ENCODE measurements at places on chromosomes 16 and 17.

DNA sequence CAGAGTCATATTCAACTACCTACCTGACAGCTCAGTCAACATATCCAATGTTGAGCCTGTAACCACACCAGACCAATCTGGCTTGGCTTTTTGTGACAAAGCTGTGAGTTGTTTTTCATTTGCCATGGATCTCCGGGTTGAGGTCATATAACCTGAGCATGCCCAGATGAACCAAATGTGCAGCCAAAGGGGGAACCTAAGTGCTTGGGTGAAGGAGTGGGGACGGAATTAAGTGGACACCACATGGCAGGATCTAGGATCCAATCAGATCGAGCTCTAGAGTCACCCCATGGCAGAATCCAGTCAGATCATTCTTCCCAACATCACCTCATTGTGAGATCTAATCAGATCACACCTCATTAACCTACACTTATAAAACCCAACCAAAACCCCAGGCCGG is 258.6 kb downstream of the PHKB start:
- no peak for DNase-seq

DNA sequence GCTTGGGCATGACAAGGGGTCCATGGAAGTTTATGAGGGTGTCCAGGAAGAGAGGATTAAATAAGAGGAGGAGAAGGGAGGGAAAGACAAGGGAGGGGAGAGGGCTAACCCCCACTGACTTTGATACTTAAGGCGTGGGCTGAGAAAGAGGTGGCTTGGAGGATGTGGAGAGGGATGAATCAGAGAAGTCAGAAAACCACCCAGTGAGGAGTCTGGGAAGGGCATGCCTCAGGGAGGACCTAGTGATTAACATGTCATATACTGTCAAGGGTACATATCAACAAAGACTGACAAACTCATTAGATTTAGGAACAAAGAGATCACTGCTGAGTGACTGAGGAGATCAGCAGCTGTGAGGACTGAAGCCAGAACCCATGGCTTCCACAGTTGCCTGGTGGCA is 145.4 kb downstream of the IRX5 start:
- no peak for DNase-seq

DNA sequence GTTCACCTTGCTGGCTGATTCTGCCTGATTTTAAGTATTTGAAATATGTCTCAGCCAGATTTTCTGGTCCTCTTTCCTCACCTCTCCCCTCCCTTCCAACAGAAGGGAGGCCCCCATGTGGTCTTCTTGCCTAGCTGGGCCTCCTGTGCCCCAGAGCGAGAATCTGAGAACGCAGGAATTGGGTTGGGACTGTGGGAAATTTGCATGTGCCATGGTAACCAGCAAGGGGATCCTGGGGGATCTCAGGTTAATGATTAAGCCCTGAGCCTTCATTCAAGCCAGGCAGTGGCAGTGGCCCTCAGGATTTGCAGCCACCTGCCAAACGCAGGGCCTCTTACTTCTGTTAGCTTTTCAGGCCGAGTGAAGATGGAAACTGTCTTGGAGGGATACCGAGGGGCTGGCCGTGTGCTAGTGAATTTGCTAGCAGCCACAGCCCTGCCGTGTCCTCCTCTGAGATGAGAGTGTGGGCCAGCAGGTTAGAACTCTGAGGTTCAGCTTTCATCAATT is 40.2 kb downstream of the KSR1 start:
- DNase-seq = no peak

GRCh38 chr16:54242199-54242598 is 44.4 kb downstream of the IRX3 start:
- no peak for DNase-seq

- no peak for DNase-seq
Observed at GRCh38 chr17:74746376-74746775, 2.1 kb upstream of the NHERF1 start.

DNA sequence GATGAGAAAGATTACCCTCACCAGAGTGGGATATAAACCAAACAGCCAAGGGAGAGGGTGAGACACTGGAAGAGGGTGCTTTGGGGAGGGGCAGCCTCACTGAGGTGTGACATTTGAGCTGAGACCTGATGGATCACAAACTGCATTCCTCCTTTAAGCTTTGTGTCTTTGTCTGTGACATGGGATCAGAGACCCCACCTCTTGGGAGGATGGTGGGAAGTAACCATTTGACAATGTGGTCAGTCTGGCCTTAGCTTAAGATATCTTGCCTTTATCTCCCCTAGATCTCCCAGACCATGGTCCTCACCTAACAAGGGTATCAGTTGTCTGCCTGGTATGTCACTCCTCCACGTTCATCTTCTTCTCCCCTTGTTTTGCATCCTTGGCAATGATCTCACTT is 163.4 kb downstream of the SHISA9 start:
- DNase-seq = no peak

DNA sequence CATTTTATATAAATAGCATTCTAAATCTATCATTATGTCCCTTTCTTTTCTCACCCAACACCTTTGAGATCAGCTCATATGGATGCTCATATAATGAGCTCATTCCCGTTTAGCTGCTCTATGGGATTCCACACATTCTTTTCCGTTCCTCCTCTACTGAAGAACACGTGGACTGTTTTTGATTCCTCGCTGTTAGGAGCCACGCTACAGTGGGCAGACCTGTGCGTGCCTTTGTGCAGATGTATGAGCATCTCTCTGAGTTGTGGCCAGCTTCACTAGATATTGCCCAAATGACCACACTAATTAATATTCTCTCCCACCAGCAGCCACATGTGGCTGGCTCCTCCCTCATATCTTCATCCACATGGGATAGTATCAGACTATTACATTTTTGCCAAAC is 6.0 kb upstream of the TNFRSF13B start:
- DNase-seq = no peak

DNA sequence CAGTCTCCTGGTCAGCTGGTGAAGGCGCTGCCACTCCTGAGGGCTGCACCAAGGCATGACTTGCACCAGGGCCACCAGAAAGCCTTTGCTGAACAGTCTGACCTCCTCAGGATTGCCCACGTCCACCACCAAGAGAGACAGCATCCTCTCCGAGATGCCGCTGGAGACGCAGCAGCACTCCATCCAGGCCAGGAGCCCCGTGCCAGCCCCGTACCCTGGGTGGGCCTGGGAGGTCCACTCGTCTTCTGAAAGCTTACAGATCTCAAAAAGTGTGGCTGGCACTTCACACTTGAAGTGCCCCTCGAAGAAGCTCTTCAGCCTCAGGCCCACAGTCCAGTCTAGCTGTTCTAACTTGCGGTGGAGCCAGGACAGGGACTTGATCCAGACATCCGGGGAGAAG is 6.7 kb downstream of the GEMIN4 start:
- DNase-seq = no peak

DNA sequence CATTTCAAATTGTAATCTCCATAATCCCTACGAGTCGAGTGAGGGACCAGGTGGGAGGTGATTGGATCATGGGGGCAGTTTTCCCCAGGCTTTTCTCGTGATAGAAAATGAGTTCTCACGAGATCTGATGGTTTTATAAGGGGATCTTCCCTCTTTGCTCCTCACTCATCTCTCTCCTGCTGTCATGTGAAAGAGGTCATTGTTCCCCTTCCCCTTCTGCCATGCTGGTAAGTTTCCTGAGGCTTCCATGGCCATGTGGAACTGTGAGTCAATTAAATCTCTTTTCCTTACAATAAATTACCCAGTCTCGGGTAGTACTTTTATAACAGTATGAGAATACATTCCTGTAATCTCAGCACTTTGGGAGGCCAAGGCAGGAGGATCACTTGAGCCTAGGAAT is 76.7 kb upstream of the MARCHF10 start:
- no peak for DNase-seq

DNA sequence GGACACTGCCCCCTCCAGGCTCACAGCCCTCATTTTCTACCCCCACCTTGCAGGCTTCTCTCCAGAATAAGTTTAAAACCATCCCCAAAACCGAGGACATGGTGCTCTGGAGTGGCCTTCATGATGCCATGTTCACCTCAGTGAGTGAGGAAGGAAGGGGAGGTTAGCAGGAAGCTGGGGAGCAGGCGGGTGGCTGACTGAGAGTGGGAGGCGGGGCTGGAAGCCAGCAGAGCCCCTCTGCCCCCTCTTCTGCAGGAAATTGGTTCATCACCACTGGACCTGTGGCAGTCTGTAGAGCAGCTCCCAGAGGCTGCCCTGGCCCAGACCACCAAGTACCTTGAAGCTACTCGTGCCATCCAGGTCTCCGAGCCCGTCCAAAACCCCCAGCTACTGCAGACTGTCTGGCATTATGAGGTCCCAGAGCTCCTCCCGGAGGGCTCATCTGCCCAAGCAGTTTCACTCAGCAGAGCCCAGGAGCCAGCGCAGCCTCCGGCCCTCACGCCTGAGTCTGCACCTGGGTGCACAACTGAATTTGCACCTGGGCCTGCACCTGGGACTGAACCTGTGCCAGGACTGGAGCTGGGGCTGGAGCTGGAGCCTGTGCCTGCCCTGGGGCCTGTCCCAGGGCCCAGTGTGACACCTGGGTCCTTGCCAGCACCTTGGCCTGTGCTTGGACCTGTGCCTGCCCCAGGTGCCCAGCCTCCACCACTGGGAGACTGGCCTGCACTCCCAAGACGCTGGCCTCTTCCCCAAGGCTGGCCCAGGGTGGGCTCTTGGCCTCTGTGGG is 19.0 kb downstream of the C16orf96 start:
- DNase-seq = no peak

DNA sequence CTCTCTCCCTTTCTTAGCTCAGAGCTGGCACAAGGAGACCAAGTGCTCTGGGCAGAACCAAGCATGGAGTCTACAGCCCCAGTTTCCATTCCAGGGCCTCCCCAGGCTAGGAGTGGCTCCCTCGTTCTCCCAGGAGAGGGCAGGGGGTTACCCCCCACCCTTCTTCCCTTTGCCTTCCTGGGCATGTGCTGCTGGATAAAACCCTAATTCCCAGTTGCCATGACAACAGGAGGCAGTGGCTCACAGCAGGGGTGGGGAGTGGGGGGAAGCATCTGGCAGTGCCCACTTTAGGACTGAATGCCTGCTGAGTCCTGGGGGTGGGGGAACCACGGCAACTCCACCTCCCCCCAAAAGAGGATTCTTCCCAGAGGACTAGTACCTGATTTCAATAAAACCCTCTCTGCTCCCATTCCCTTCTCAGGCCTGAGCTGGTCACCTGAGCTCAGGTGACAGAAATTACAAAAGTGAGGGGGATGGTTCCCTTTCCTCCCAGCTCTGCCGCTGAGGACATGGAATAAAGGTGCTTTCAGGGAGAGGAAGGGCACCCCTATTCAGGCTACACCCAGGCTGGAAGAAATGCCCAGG is 1.8 kb downstream of the MPP2 start:
- no peak for DNase-seq

DNA sequence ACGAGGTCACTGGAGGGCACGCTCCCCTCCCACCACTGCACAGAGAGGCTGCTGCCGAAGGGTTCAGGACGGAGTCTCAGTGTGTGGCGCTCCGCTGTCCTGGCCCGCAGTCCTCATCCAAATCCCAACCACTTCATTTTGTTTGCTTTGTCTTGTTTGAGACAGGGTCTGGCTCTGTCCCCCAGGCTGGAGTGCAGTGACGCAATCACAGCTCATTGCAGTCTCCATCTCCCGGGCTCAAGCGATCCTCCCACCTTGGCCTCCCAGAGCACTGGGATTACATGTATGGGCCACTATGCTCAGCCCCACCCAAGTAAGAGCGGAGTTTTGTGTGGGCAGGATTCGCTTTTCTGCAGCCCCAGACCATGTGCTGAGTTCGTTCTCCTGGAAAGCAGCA is 12.7 kb downstream of the UNKL start:
- DNase-seq = no peak

DNA sequence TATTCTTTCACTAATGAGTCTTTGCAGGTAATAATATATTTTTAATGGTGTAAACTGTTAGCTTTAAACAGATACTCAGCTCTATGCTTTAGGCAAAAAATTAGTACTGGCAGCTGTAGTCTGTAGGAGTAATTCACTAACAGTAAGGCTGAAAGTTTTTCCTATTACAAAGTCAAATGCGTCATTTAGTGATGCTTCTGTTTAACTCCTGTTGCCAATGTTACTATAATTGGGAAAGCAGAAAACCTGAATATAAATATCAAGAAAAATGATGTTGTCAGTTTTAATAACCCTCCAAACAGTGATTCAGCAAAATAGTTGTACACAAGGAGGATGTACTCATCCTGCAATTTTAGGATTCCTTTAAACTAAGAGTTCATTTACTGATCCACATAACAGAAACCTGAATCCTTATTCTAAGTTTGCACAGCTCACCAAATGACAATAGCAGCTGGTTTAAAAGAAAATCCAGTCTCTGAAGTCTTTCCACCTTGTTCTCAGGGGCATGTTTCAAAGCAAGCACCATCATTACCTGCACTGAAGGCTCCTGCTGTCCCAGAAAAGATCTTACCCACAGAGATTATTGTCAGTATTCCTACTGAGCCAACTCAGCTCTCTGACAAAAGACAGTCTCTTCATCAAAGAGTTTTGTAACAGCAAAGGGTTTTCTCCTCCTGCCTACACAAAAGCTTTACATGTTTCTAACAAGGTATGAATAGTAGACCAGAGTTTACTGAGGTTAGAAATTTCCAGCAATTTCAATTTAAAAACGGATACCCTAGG is 4.2 kb downstream of the CDR2 start:
- no peak for DNase-seq

GRCh38 chr17:79677646-79678045 is 53.1 kb upstream of the ENPP7 start:
- DNase-seq = no peak

DNA sequence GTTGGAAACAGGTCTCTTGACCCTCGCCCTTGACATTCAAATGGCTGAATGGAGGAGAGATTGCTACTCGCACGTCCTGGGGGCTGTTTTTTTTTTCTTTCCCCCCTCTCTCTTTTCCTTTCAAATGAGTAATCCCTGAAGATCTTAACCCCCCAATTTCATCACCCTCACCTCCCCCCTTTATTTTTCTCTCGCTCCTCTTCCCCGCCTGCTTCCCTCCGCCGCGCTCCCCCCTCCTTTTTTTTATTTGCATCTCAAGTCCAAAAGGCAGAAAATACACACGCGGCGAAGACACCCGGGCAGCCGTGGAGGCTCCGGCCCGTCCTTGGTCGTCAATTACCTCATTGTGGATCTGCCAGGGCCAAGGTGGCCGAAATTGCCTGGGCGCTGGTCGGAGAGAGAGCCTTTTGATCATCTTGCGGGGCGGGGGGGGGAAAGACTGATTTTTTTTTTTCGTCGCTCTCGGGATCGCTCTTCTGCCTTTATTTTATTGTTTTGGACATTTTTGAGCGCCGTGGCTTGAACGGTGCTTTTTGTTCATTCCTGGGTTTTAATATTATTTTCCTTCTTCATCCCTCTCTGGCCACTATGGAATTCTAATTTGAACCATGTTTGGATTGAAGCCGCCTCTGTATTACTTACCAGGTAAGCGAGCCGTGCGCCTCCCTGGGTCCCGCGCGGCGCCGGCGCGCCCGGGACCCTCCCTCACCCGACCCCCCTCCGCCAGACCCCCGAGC is 57.2 kb upstream of the GSE1 start:
- DNase-seq = no peak

GRCh38 chr16:73280388-73280787 is 232.5 kb upstream of the ZFHX3 start:
- DNase-seq = no peak
